ENCODE measurements at places on chromosomes 16 and 17.

- no peak for DNase-seq
Observed at GRCh38 chr17:31550389-31551056, 159.0 kb downstream of the RAB11FIP4 start.

- DNase-seq: no peak
Observed at GRCh38 chr16:78972986-78973385, 627.6 kb downstream of the MAF start.

DNA sequence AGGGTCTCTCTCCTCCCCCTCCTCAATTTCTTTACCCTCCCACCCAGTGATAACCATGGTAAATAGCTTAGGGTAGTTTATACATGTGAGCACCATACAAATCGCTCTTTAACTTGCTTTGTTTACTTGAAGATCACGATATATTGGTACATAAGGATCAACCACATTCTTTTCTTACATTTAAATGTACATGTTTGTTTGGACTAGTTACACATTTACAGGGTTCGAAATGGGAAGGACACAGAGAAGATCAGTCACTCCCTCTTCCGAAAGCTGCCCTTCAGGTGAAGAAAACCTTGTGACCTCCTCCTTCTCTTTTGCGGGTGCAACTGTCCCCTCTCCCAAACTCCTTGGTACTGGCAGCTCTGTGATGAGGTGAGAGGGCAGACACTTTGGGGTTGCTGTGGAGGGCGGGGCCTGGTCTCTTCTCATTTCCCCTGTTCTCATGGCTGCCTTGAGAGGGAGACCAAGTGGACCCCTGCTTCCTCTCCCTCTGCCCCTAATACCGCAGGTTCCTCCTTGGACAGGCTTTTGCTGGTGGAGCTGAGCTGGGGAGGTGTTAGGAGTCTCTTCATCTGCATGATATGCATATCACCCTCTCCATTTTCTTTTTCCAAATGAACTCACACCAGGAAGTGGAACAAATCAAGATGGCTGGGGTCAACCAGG, 4.7 kb upstream of the PIK3R6 start:
- no peak for DNase-seq

DNA sequence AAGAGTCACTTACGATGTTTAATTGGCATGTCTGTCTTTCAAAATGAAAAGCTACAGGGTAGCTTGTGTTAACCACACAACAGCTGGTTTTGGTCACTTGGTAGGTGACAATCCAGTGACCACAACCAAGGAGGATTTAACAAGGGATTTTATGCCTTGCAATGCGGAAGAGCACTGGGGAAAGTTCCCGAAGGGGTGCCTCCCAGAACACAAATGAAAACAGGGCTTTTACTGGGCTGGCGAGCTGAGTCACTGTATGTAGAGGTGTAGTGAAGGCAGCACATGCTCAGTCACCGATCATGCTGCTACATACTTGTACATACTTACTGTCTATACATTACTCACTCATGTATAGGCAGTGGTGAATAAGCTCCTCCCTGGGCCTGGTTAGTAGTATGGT, 483.5 kb downstream of the CDH13 start:
- DNase-seq: no peak

DNA sequence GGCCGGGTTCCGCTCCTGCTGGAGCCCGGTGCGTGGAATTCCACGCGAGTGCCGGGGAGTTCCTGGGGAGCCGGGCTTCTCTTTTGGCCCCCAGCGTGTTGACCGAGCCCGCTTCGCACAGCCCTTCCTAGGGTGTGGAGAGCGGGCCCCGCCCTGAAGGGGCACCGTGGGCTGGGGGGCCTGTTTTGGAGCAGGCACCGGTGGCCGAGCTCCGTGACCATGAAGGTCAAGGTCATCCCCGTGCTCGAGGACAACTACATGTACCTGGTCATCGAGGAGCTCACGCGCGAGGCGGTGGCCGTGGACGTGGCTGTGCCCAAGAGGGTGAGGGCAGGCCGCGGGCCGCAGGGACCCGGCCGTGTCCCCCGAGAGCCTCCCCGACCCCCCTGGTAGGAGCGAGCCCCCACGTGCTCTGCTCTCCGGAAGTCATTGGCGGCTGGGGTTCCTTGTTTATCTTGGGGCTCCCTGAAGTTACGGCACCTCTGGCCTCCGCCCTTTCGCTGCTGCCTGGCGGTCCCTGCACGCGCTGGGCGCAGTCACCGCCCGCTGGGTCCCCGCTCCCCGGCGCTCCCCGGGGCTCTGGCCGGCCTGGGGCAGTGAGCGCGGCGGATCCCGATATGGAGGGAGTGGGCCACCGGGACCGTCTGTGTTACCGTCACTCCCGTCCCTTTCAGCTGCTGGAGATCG, 528 bp downstream of the HAGHL start:
- no peak for DNase-seq

- DNase-seq: no peak
Observed at GRCh38 chr16:27973678-27974077, 89.8 kb downstream of the GSG1L start.

- DNase-seq: no peak
Observed at GRCh38 chr16:88387180-88387765, 4.5 kb downstream of the ZNF469 start.

GRCh38 chr16:2090777-2091546, 43.2 kb downstream of the TSC2 start:
- DNase-seq: peak; percentile 52

DNA sequence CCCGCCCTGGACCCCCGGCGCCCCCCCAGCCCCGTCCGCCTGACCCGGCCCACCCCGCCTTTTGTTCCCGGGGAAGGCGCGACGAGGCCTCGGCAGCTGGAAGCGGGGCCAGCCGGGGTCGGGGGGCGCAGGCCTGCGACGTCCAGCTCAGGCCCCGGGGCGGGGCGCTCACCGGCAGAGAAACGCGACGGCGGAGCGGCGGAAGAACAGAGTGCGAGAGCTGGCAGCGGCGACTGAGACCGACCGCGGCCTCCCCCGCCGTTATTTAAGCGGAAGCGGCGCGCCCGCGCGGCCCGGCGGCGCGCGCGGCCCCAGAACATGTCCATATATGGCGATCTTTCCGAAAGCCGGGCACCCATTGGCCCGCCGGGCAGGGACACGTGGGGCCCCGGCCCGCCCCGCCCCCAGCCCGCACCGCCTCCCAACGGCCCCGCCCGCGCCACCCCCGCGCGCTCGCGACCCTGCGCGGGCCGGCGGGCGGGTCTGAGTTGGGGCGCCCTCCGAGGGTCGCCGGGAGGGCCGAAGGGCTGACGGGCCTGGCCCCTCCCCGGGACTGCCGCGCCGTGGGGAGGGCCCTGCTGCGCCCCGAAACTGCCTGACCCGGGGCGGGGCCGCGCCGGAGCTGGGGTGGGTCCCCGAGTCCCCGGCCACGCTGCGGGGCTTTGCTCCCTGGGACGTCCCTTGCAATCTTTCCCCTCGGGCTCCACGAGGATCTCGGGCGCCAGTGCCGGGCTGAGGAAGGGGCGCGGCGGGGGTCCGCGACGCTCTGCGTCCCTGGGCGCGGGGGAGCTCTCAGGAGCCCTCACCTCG, at the start of gene ACTG1:
Gene ACTG1, minus strand, starts transcription at position 238 of the 810 bp plus-strand sequence. CDS start 445 bp downstream, outside the sequence.
- no peak for DNase-seq

- DNase-seq: no peak
Observed at GRCh38 chr17:13825526-13826040, 223.9 kb upstream of the HS3ST3A1 start.

GRCh38 chr16:84768808-84769197, 51.0 kb upstream of the CRISPLD2 start:
- no peak for DNase-seq

GRCh38 chr17:34582185-34582900, 3.0 kb downstream of the TMEM132E start:
- no peak for DNase-seq

DNA sequence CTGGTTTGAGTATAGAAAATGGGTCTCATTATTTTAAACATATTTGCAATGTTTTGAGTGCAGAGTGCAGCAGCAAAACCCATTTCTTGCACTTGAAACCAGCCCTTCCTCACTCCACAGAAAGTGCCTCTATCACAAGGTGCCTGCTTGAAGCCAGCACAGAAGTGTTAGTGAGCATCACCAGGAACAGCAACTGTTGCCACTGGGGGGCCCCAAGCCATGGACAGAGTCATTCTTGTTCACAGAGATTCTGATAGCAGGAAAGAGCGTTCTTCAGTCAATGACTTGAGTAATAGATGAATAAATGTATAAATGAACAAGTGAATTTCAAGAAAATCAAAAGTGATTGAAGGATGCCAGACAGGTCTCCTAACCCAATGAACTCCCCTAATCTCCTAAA, 45.6 kb downstream of the CHD9NB start:
- DNase-seq: no peak

GRCh38 chr16:67179421-67180080, 4.2 kb downstream of the MATCAP1 start:
- DNase-seq: no peak

DNA sequence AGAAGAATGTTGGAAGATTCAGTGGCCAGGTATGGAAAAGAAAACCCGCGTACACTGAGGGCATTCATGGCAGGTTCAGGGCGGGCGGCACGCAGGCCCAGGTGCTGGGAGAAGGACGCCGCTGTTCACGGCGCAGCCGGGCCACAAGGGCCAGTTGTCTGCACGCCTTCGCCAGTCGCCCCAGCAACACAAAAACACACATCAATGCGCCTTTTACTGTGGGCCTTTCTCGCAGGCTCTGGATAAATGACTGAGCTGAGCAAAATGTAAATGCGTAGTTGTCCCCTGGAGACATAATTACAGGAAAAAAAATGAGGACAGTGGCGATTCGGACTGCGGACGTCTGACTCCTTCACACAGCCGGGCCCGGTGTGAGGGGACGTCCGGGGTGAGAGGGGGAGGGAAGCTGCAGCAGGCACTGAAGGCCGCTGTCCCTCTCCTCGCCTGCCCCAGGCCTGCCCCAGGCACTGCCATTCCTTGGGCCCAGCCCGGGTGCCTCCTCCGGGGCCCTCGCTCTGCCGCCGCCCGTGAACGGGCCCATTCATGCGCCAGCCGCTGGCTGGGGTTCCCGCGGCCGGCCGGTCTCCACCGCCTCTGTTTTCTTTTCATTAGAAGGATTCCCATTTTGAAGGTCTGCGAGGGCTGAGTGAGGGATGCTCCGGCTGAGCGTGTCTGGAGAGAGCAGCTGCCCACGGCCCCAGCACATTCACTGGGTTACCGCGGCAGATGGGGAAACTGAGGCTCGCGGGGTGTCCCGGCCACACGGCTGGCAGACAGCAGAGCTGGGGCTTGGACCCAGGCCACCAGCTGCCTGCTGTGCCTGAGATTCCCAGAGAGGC, 6.5 kb upstream of the ZNF469 start:
- DNase-seq: no peak

GRCh38 chr17:12085076-12085949, 64.6 kb downstream of the MAP2K4 start:
- DNase-seq: no peak

DNA sequence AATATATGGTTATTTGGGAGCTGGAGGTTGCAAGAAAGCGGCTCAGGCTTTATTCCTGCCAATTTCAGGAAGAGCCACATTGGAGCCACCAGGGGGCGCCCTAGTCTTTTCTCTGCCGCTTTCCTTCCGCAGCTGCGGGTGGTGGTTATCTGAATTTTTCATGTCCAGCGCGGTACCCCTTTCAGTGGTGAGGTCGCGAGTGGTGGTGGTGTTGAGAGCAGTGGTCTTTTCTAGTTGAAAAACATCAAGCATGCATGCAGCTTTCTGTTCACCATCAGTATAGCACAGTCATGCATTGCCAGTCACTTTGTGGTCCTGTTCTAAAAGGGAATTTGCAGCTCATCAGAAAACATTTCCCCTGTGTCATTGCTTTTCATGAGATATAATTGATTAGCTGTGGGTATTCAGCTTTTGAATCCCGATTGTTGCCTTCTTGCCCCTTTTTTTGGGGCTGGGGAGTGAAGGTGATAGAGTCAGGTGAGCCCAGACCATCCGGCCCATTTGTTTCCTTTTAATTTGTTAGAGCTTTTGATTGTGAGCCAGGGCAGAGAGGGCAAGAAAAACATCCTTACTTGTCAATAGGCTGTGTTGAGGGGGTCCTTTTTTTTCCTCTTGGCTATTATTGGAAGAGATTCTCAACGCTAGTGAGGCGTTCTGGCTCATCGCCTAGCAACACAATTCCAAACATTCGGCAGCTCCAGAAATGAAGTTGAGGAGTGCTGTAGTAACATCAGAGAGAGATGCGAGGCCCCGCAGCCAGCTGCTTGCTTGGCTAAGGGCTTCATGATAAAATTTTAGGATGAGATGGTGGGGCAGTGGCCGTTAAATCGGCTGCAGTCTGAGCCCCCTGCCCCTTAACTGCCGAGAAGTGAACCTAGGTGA, 119.0 kb downstream of the SNX29 start:
- peak; percentile 67 for DNase-seq

DNA sequence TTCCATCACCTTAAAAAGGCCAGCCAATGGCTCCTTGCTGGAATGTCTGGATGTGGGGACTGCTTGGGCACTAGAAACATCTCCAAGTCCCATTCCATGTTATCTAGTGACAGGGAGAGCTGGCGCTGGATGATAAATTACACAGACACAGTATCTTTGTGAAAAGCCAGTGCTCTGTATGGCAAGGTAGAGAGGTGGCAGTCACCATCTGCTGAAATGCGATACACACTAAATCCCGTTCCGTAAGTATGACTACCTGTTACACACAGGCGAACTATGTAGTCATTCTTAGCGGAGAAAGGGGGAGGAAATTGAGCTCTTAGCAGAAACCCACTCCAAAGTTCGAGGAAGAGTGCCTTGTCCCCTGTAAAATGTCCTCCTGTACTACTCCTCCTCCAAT, 81.0 kb upstream of the MYOCD start:
- no peak for DNase-seq
